Activated CD4-positive, alpha-beta T cell treated with anti-CD3 and anti-CD28 coated beads, Interleukin-2, amount 10 ng/mL, durations not matched to agents 24 days and 14 days (primary cell): ENCODE measurements at places on chromosomes 13 and 19. TPM values are rescaled to one million over a fixed set of nuclear protein-coding genes. Genes with fewer than 3 reads are reported as not detected.

DNA sequence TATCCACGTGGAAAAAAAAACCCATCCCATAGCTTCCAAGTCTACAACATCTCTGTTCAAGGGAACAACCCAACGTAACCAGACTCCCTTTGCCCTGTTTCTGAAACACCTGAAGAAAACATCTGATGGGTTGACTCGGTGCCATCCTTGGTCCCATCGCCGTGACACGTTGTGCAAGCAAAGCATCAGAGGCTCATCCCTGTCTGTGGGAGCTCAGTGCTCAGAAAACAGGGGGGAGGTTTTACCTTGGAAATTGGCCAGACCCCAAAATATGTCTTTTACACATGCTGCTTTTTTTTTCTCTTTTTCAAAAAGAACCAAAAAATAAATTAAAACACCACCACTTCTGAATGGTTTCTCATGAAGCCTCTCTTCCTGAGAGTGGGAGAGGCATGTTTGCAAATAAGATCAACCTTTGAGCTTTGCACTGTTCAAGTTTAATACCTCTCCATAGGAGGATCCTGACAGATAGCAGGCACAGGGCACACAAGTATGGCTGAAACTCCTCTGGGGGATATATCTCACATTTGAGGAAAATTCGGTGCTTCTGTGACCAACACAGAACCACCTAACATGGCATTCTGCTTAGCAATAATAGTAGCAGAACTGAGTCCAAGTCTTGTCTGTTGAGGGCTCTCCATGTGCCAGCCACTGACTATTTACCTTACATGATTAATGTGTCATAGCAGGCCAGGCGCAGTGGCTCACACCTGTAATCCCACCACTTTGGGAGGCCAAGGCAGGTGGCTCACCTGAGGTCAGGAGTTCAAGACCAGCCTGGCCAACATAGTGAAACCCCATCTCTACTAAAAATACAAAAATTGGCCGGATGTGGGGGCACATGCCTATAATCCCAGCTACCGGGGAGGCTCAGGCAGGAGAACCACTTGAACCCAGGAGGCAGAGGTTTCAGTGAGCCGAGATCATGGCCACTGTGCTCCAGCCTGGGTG, 7.0 kb upstream of the PVR start:
- no peak for DNase-seq

- peak; percentile 81 for DNase-seq
Observed at GRCh38 chr19:10353793-10354391, 14.5 kb upstream of the ICAM3 start.

GRCh38 chr13:50156140-50156539, 140.9 kb downstream of the KCNRG start:
- DNase-seq, result no peak

- DNase-seq, result no peak
Observed at GRCh38 chr13:101691341-101691860, 238.9 kb downstream of the ITGBL1 start.

- DNase-seq, result no peak
Observed at GRCh38 chr13:103517066-103517767, 451.0 kb upstream of the SLC10A2 start.

DNA sequence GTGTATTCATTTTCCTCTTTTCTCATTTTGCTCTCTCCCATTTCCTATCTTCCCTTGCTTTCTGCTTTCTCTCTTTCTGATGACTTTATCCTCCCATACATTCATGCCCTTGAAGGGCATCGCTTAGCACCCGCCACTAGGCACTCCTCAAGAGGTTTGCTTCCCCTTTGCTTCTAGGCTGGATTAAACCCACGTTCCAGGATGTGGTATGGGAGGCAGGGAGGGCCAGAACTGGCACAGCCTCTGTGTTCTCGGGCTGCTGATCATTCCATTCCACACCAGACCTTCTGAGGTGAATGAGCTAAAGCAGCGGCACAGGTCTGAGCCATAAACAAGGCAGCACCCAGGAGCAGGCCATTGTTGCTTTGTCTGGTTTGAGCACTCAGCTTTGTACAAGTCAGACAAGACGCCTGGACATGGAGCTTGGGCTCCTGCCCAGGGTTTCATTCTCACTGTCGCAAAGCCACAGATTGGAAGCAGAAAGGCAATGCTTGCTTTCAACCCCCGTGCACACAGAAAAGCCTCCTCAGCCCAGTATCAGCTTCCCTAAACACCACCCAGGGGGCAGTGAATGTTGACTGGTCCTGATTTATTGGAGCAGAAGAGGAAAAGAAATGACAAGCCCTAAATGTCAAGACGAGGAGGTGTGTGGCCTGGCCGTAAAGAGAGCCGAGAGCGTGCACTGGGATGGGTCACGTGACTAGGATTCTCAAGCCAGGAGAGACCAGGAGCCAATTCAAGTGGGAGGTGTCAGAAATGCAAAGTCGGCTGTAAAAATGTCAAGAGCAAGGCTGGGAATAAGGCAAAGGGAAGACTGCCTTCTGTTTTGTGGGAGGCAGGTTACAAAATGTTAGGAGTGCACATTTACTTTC, 218.0 kb upstream of the SERP2 start:
- DNase-seq, result no peak

DNA sequence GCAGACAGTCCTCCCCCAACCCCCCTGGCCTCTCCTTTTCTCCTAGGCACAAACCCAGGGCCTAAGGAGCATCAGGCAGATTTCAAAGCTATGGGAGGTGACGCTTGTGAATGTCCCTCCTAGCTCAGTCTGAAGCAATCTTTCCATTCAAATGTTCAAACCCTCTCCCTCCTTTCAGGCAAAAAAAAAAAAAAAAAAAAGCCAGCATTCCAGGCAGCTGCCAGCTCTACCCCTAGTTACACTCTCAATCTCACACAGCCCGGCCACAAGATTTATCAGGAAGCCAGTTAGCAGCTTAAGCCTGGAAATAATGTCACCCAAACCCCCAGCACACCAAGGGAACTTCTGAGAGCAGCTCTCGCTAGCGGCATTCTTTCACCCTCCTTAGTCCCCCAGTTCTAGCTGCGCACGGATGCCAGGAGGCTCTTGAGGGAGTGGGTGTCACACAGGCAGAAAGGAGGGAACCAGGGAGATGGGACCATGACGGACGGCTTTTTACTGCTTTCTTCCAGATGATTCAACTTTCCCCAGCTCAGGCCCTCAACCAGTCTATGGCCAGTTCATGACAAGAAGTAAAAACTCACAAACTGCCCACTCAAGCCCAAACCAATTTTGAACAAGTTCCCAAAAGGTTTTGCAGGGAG, 6.3 kb downstream of the SH3GL1 start:
- DNase-seq, result no peak

GRCh38 chr13:52652980-52653303, 306 bp downstream of the SUGT1 start:
- no peak for DNase-seq

DNA sequence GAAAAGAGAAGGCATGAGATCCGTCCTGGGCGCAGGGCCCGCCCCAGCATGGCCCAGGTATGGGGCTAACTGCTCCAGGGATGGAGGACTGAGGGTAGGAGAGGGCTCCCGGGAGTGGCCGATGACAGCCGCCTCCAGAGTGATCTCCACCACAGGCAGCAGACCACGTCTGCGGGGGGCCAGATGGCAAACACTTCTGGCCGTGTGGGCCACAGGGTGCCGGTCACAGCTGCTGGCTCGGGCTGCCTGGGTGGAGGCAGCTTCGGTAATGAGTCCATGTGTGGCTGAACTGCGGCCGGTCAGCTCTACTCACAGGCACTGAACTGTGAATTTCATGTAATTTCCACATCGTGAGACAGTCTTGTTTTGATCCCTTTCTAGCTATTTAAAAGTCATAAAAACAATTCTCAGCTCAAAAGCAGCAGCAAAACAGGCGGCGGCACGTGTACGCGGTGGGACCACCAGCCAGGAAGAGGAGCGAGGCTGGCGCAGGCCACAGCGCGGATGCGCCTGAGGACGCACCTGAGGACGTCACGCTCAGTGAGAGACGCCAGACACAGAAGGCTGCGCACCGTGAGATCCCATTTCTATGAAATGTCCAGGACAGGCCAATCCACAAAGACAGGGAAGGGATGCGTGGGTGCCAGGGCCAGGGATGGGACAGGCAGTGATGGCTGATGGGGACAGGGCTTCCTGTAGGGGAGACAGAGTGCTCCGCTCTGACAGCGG, 4.0 kb downstream of the LSM7 start:
- no peak for DNase-seq

DNA sequence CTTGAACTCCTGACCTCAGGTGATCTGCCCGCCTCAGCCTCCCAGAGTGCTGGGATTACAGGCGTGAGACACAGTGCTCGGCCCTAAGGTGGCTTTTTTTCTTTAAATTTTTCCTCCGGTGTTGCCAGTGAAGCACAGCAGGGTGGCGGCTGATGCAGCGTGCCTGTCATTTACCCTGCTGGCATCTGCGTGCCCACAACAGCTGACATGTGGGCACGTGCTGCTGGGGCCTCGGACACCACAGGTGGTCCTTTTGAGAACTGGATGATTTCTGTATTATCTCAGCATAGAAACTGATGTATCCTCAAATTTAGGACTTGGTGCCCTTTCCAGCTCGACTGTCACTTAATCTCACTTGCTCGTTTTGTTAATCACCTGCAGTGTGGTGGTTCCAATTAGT, 31.2 kb upstream of the TEX29 start:
- no peak for DNase-seq

DNA sequence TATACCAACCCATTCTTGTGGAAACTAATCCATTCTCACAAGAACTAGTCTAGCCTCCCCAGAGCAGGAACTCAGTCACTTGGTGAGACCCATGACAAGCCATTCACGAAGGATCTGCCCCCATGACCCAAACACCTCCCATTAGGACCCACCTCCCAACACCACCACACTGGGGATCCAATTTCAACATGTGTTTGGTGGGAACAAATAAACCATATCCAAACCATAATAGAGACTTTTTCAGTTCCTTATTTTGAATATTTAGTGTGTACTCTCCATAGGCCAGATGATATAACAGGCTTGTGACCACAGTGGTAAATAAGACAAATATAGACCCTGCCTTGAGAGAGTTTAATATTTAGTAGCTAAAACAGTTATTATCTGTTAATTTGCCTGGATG, 227.5 kb upstream of the SERP2 start:
- DNase-seq, result no peak

UBE2L5 gene
- not detected in 2 replicates for total RNA-seq

ZNF738 gene
- 11.5 and 11.8 TPM in 2 replicates for total RNA-seq

MIDN gene
- total RNA-seq, result 72.3 and 82.4 TPM in 2 replicates

SBSN gene
- not detected in 2 replicates for total RNA-seq

URAD gene
- not detected in 2 replicates for total RNA-seq
